IPS DF 6.9 (cell line): ENCODE measurements at places on chromosomes 2 and 18.

- DNase-seq: no peak
- no peaks in the 10 kb centered on the region; the same call in none of the 2 replicates for H3K36me3 ChIP-seq
- no peaks in the 10 kb centered on the region for H3K27me3 ChIP-seq
- no peak overlapping the region for H3K4me3 ChIP-seq
- H3K27ac ChIP-seq: no peak overlapping the region
Observed at GRCh38 chr2:134134827-134135226, 119.0 kb upstream of the MGAT5 start.

DNA sequence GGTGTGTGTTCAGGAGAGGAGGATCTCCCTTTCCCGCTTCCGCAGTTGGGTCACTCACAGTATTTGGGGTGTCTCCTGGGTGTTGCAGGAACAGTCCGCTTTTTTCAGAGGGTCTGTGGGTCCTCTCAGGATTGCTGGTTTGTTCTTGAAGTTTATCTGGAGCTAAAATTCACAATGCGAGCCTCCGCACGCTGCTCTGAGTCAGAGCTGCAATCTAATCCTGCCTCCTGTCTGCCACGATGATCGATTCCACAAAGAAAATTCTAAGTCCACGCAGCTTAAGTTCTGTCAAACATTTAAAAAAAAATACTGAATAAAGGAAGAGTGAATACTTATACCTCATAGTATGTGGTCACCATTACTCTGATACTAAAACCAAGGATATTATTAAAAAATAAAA is 76.5 kb downstream of the RAD51AP2 start:
- no peaks in the 10 kb centered on the region for H3K36me3 ChIP-seq
- no peak overlapping the region for H3K4me3 ChIP-seq
- no peaks in the 10 kb centered on the region for H3K4me1 ChIP-seq
- H3K27me3 ChIP-seq: no peaks in the 10 kb centered on the region
- DNase-seq: no peak

GRCh38 chr2:171880774-171881173 is 13.3 kb downstream of the SLC25A12 start:
- no peak for DNase-seq
- H3K4me1 ChIP-seq: no peaks in the 10 kb centered on the region
- no peak overlapping the region for H3K27ac ChIP-seq
- no peaks in the 10 kb centered on the region; the same call in 1 of the 2 replicates for H3K36me3 ChIP-seq
- H3K27me3 ChIP-seq: no peaks in the 10 kb centered on the region

DNA sequence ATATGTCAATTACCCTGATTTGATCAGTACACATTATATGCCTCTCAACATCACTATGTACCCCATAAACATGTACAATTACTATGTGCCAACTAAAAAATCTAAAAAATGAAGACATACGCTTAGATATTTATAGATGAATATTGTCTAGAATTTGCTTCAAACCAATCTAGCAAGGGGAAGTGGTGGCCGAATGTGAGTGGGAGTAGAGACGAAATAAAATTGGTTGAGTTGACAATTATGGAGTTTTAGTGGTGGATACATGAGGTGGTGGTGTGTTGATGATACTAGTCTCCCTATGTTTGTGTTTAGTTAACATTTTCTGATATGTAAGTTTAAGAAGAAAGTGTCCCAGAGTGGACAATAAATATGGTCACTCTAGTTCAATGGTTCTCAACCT is 49.0 kb downstream of the SDC1 start:
- DNase-seq: no peak
- no peak overlapping the region for H3K27ac ChIP-seq
- no peak overlapping the region for H3K4me3 ChIP-seq
- peaks cover 4% of the 10 kb centered on the region for H3K4me1 ChIP-seq

DNA sequence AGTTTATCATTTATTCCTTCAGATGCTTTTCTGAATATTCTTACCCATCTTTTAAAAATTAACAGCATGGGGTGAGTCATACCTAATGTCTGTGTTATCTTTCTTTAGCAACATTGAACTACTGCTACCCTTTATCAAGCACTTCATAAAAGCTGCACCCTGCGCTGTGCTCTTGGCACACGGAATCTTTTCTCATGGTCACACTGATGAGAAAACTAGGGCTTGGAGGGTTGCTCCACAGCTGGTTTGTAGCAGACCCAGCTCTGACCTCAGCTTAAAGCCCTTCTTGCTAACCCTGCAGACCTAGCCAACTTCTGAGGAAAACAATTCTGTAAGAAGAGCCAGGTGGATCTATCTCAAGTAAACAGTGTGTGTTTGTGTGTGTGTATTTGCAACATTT is 106.3 kb downstream of the RNF144A start:
- no peak overlapping the region for H3K27ac ChIP-seq
- DNase-seq: no peak
- no peaks in the 10 kb centered on the region for H3K4me1 ChIP-seq
- no peak overlapping the region for H3K4me3 ChIP-seq
- H3K27me3 ChIP-seq: no peaks in the 10 kb centered on the region
- H3K36me3 ChIP-seq: no peaks in the 10 kb centered on the region; the same call in 1 of the 2 replicates

DNA sequence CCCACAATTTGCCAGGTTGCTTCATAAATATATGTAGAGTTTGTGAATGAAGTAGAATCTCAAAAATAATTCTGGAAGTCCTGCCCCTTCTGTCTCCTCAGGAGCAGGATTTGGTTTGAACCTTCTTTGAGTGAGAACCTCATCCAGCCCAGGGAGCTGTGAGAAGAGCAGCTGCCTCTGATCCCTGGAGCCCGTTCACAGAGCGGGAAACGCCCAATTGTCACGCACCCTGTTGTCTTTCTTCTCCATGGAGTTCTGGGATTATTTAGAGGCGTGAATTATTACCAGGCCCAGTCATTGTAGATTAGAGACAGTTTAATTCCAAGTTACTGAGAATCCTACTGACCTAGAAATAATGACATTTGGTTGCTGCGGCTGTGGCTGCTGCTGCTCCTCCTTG is 66.1 kb downstream of the TPO start:
- H3K4me3 ChIP-seq: no peak overlapping the region
- H3K36me3 ChIP-seq: no peaks in the 10 kb centered on the region; the same call in 1 of the 2 replicates
- no peak for DNase-seq
- no peak overlapping the region for H3K27ac ChIP-seq

- peaks cover 3% of the 10 kb centered on the region; the same call in 1 of the 2 replicates for H3K4me1 ChIP-seq
- H3K27me3 ChIP-seq: no peaks in the 10 kb centered on the region
- H3K36me3 ChIP-seq: no peaks in the 10 kb centered on the region
- no peak for DNase-seq
- H3K4me3 ChIP-seq: no peak overlapping the region
- H3K27ac ChIP-seq: no peak overlapping the region
Observed at GRCh38 chr2:240238786-240239185, 98.3 kb upstream of the OTOS start.

GRCh38 chr2:218021536-218022071 is 18.8 kb upstream of the TNS1 start:
- H3K4me1 ChIP-seq: peaks cover 2% of the 10 kb centered on the region; the same call in 1 of the 2 replicates
- no peaks in the 10 kb centered on the region for H3K36me3 ChIP-seq
- H3K27ac ChIP-seq: no peak overlapping the region
- H3K27me3 ChIP-seq: no peaks in the 10 kb centered on the region
- no peak overlapping the region for H3K4me3 ChIP-seq

- H3K27ac ChIP-seq: no peak overlapping the region
- no peaks in the 10 kb centered on the region for H3K27me3 ChIP-seq
- no peaks in the 10 kb centered on the region for H3K36me3 ChIP-seq
- no peak overlapping the region for H3K4me3 ChIP-seq
Observed at GRCh38 chr2:126449677-126450076, 206.3 kb upstream of the GYPC start.

DNA sequence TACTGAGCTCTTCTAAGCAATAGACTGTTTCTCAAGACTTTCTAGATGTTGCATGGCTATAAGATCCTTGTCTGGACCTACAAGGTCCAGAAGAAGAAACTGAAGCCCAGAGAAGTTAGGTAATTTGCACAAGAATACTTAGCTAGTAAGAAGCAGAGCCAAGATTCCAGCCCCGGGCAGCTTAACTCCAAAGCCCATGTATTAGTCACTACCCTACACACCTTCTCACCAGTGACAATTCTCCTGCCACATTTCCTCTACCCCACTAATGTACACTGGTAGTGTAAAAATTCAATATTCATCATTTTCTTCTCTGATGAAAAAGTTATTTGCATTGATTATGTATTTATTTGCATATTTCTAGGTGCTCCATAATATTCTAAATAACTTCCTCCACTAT is 95.5 kb upstream of the CREB1 start:
- no peak overlapping the region for H3K27ac ChIP-seq
- no peak for DNase-seq
- H3K4me3 ChIP-seq: no peak overlapping the region
- H3K4me1 ChIP-seq: no peaks in the 10 kb centered on the region

GRCh38 chr18:67035026-67035425 is 431.1 kb upstream of the CDH19 start:
- no peaks in the 10 kb centered on the region for H3K36me3 ChIP-seq
- no peaks in the 10 kb centered on the region for H3K4me1 ChIP-seq
- no peak overlapping the region for H3K27ac ChIP-seq
- DNase-seq: peak; percentile 7

DNA sequence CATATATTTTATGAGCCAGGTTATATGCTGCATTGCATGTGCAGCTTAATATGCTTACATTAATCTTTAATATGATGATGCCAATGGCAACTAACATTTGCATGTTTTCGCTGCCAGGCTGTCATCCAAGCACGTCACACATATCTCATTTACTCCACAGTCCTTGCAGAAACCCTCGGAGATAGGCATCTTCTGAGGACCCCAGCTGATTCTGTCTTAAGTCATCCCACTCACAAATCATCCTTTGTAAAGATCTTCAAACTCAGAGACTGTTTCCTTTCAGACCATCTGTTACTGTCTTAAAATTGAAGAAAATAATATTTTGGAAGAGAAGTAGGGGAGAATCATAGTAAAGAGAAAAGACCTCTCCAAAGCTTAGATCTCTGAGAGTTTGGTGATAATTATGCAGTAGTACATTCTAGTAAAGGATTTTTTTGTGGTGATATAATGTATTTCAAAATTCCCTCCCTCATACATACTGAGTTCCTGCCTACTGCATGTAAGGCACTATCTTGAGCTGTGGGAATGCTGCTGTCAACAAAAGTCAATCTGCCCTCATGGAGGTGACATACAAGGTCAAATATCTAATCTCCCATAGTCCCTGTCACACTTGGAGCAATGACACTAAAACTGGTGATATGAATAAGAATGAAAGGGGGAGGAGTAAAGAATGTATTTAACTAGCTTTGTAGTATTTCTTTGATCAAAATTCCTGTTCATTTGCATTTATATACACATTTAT is 11.0 kb downstream of the ITGA4 start:
- no peak overlapping the region for H3K27ac ChIP-seq
- H3K4me1 ChIP-seq: no peaks in the 10 kb centered on the region
- DNase-seq: no peak
- no peaks in the 10 kb centered on the region for H3K27me3 ChIP-seq
- H3K4me3 ChIP-seq: no peak overlapping the region
- H3K36me3 ChIP-seq: no peaks in the 10 kb centered on the region

- H3K36me3 ChIP-seq: no peaks in the 10 kb centered on the region
- H3K27ac ChIP-seq: no peak overlapping the region
- no peaks in the 10 kb centered on the region for H3K27me3 ChIP-seq
- DNase-seq: no peak
Observed at GRCh38 chr2:215136669-215137328, 1.6 kb downstream of the ABCA12 start.

- H3K27me3 ChIP-seq: no peaks in the 10 kb centered on the region
- H3K27ac ChIP-seq: no peak overlapping the region
- peaks cover 5% of the 10 kb centered on the region for H3K4me1 ChIP-seq
- no peak overlapping the region for H3K4me3 ChIP-seq
- no peaks in the 10 kb centered on the region for H3K36me3 ChIP-seq
Observed at GRCh38 chr2:2850218-2850755, 519.2 kb upstream of the MYT1L start.

- no peak overlapping the region for H3K27ac ChIP-seq
- no peaks in the 10 kb centered on the region for H3K4me1 ChIP-seq
- H3K36me3 ChIP-seq: no peaks in the 10 kb centered on the region
Observed at GRCh38 chr2:237982039-237982725, 15.4 kb downstream of the UBE2F start.

GRCh38 chr2:210376694-210377093 is 61.7 kb upstream of the MYL1 start:
- no peak overlapping the region for H3K27ac ChIP-seq
- no peak for DNase-seq
- H3K4me1 ChIP-seq: no peaks in the 10 kb centered on the region
- H3K27me3 ChIP-seq: no peaks in the 10 kb centered on the region
- no peaks in the 10 kb centered on the region for H3K36me3 ChIP-seq
- no peak overlapping the region for H3K4me3 ChIP-seq

GRCh38 chr2:52145005-52145404 is 1113.1 kb upstream of the NRXN1 start:
- no peak for DNase-seq
- H3K4me1 ChIP-seq: no peaks in the 10 kb centered on the region
- H3K36me3 ChIP-seq: no peaks in the 10 kb centered on the region
- no peaks in the 10 kb centered on the region for H3K27me3 ChIP-seq
- H3K4me3 ChIP-seq: no peak overlapping the region

- H3K36me3 ChIP-seq: no peaks in the 10 kb centered on the region
- no peaks in the 10 kb centered on the region for H3K27me3 ChIP-seq
- no peaks in the 10 kb centered on the region for H3K4me1 ChIP-seq
- no peak overlapping the region for H3K4me3 ChIP-seq
- no peak for DNase-seq
Observed at GRCh38 chr2:188378371-188378950, 86.8 kb downstream of the GULP1 start.
